ENCODE measurements at places on chromosomes 5 and 9.

- DNase-seq = no peak
Observed at GRCh38 chr9:88191456-88191855, 53.2 kb upstream of the SPATA31C2 start.

DNA sequence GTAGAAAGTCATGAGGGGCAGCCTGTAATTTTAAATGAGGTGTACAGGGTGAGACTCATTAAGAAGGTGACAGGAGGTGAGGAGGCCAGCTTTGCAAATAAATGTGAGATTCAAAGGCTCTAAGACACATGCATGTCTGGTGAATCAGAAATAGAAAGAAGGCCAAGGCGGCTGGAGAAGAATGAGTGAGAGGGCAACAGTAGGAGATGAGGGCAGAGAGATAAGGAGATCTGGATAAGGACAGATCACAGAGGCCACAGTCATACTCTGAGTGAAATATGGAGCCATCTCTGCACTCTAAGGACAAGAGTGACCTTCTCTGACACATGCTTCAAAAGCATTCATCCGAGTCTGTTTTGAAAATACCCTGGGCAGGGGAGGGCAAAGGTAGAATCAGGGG, 90.7 kb downstream of the RAD23B start:
- no peak for DNase-seq

DNA sequence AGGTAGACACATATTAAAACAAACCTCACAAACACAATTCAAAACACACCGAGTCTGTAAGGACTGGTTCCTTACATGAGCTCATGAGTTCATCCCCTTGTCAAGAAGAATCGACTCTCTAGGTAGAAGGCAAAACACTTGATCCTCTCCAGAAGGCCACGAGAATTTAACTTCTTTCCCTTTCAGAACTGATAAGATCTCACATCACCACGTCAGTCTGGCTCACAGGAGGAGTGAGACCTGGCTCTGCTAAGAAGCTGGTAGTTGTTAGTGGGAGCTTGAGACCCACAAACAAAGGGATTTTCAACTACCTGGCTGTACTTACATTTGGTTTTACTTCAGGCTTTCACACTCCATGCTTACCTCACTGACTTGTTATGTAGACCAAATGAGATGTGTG, 459.2 kb downstream of the ARHGEF28 start:
- no peak for DNase-seq

GRCh38 chr9:86286278-86286677, 3.9 kb upstream of the ISCA1 start:
- DNase-seq = no peak
